ENCODE measurements at places on chromosomes 5 and 9.

DNA sequence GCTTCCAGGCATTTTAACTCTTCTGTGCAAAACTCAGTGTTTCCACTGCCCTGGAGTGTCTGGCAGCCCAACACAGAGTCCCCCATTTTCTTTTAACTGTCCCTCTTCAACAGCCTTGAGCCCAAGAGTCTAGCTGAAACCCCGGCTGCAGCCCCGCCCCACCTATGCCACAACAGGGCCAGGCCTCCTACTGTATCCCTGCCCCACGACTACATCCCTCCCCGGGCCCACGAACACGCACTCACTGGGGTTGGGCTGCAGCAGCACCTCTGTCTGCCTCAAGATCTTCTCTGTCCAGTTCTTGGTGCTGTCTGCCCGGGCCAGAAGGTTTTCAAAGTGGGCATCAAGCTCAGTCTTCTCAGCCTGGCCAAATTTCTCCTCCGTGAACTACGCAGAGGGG lies 6.1 kb downstream of the SH3GLB2 start:
- DNase-seq: no peak

DNA sequence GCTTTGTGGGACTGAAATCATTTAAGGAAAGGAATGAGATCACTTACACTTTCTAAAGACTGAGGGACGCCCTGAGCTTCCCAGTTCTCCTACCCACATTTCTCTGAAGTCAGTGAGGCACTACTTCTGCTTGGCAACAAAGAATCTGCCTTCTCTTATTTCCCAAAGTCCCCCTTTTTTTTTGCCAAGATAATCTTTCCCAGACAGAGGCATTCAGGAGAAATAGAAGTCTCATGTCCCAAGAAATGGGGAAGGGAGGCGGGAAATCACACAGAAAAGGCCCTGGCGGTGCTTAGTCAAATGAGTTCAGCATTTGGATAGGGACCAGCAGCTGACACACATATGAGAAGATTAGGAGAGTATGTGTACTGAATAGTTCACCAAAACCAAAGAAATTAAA lies 159.7 kb downstream of the MUSK start:
- DNase-seq: no peak

- DNase-seq: no peak
Observed at GRCh38 chr5:143208781-143209510, 194.5 kb downstream of the NR3C1 start.

DNA sequence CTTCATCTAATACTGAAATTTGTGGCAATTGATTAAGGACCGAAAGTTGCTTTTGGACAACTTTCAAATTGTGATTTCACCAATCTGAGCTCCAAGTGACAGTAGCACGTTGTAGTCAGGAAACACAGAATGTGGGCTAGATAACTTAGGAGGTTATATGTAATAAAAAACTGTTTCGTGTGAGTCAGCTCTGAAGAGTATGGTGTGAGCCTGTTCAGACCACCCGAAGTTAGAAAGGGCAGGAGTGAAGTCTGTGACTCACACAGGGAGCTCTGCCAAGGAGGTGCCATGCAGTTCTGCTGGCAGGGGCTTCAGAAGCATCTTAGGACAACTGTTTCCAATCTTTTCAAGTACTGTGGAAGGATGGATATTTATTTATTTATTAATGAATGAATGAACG lies 16.4 kb upstream of the ZBTB34 start:
- DNase-seq: no peak

DNA sequence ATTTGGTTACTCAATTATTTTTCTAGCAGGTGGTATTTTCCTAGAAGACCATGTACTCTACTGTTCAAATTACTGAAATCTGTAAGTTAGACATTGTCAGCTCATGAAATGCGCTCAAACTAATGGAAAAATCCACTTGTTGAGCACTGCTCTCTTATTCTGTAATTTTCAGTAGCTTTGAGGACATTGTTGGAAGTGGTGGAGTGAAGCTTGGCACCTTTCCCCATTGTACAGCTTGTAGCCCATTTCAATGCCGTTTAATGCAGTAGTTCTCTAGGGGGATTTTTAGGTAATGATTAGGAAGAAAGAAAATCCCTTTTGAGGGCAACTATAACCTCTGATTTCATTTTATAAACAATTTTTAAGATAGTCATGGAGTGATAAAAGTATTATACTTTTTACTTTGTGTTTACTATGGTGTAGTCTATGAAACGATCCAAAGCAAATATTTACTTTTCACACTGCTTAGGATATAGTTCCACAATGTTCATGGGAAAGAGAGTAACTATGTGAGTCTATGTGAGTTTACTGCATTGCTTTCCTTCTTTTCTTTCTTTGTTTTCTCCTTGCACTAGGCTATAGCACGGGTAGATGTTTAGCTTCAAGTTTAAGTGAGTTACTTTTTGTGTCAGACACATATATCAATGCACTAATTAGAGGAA lies 165.8 kb upstream of the ANKH start:
- no peak for DNase-seq

Measured in transverse colon (tissue), 4 donors.